ENCODE measurements at places on chromosomes 3 and 15. TPM values are rescaled to one million over a fixed set of nuclear protein-coding genes. Genes with fewer than 3 reads are reported as not detected.
A peak's percentile ranks its signal among the peaks of the same experiment; 100 is the strongest.

DNA sequence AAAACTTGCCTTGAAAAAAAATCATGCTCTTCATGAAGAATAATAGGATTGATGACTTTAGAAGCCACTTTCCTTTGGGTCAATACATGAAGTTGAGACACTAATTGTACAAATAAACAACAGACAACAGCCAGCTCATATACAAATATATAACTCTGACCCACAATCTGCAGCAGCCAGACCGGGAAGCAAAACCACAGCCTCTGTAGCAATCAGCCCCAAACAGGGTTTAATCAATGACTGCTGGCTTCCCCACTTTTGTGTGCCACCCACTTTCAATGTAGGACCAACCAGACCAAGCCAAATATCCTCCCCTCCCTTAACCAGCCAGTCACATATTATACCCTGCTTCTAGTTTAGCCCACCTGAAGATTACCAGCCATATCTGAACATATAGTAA lies 39.0 kb downstream of the IFT57 start:
- H3K27ac ChIP-seq = no peak overlapping the region
- H3K27me3 ChIP-seq = no peaks in the 10 kb centered on the region
- no peaks in the 10 kb centered on the region for H3K36me3 ChIP-seq

DNA sequence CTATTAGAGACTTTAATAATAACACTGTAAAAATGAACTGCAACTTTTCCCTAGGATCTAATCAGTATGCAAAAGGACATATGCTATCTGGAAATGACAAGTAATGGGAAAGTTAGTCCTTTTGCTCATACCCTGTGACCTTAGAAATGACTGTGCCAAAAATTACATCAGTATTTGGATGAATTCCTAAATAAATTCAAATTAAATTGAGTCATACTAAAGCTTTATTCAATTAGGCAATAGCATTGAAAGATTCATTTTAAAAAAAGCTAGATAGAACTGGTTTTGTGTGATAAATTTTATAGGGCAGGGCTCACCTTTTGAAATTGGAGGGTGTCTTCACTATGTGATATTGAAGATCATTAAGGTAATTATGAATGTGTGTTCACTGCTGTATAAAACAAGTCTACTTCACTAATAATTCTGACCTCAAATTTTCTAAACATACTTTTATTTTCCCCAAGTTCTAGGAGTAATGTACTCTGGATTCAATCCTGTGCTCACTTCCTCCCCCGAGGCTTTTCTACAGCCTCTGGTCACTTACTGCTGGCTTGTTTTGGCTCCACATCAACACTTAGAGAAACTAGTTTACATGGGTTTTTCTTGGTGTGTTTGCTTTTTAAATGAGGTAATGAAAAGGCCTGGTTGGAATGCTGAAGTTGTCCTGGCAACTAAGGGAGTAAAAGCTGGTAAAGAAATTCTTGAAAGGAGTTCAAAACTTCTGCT lies 44.4 kb upstream of the SPTSSB start:
- H3K4me1 ChIP-seq = peaks cover 25% of the 10 kb centered on the region
- no peaks in the 10 kb centered on the region for H3K27me3 ChIP-seq
- no peaks in the 10 kb centered on the region for H3K36me3 ChIP-seq
- H3K4me3 ChIP-seq = no peak overlapping the region
- H3K27ac ChIP-seq = peak overlapping the region; percentile 46

DNA sequence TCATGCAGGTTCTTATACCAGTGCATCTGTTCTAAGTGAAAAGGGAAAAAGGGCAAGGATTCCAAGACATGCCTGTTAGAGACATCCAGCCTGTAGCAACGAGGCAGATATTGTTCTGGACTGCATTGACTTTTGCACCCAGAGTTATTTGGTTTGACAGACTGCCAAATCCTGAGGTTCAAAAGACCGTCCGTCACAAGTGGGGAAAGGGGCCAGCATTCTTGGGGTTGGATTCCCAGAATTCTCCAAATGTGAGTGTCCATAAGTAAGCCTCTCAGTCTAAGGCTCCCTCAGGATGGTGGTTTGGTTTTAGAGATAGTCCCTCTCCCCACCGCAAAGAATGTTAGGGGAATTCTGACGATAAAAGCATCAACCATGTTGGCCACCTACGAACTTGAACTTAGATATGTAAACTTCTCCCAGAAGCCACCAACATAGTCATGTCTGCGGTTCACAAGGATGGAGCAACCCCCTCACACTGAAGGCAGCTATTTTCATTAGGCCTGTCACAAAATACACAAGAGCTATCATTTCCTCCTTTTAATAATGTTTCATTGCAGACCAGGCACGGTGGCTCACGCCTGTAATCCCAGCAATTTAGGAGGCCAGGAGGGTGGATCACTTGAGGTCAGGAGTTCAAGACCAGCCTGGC lies 13.6 kb upstream of the LACTB start:
- H3K27me3 ChIP-seq = no peaks in the 10 kb centered on the region
- no peak overlapping the region for H3K4me3 ChIP-seq
- H3K27ac ChIP-seq = peak overlapping the region; percentile 57
- H3K36me3 ChIP-seq = no peaks in the 10 kb centered on the region
- peak; percentile 40 for DNase-seq
- no peaks in the 10 kb centered on the region for H3K4me1 ChIP-seq

DNA sequence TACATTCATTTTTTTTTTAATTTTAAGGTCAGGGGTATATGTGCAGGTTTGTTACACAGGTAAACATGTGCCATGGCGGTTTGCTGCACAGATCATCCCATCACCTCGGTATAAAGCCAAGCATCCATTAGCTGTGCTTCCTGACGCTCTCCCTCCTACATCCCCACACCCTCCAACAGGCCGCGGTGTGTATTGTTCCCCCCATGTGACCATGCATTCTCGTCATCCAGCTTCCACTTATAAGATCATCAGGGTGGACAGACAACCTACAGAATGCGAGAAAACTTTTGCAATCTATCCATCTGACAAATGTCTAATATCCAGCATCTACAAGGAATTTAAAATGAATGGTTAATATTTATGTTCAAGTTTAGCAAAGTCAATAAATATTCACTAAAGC lies 19.4 kb downstream of the ILDR1 start:
- DNase-seq = no peak
- H3K4me3 ChIP-seq = no peak overlapping the region
- H3K27ac ChIP-seq = no peak overlapping the region
- H3K4me1 ChIP-seq = peaks cover 30% of the 10 kb centered on the region
- no peaks in the 10 kb centered on the region for H3K27me3 ChIP-seq
- H3K36me3 ChIP-seq = no peaks in the 10 kb centered on the region

GRCh38 chr15:89629829-89630228 lies 25.4 kb downstream of the KIF7 start:
- no peak overlapping the region for H3K27ac ChIP-seq
- no peak for DNase-seq
- no peaks in the 10 kb centered on the region for H3K27me3 ChIP-seq
- no peaks in the 10 kb centered on the region for H3K4me1 ChIP-seq
- peaks cover 45% of the 10 kb centered on the region for H3K36me3 ChIP-seq
- H3K4me3 ChIP-seq = no peak overlapping the region

DNA sequence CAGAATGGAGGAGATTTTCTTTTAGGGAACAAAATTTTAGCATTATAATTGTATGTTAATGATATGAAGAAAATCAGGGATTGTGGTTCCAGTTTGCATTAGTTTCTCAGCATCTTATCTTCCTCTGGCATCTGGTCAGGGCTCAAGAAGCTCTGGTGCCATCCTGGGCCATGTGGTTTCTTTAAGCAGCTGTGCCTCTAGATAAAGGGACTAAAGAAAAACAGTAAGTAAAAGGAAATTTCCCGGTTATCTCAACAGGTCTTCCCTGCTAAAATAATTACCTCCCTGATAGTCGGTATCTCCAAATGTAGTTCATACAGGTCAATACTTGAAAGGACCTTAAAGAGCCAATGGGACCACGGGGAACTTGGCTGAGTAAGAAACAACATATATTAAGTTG lies 375.1 kb upstream of the RBMS3 start:
- no peaks in the 10 kb centered on the region for H3K27me3 ChIP-seq
- no peak for DNase-seq
- H3K4me3 ChIP-seq = no peak overlapping the region
- no peaks in the 10 kb centered on the region for H3K36me3 ChIP-seq
- no peaks in the 10 kb centered on the region for H3K4me1 ChIP-seq

The SKOR1 gene
- 0.24 TPM for total RNA-seq

The BFSP2 gene
- total RNA-seq = not detected

The KNL1 gene
- total RNA-seq = 1.0 TPM

The CAPN3 gene
- 6.4 TPM for total RNA-seq

All from adrenal gland (tissue), 19 donors.